CD8-positive, alpha-beta T cell (primary cell): ENCODE measurements at places on chromosomes 7 and 10. TPM values are rescaled to one million over a fixed set of nuclear protein-coding genes. Genes with fewer than 3 reads are reported as not detected.

SEMA3D gene
- not detected for total RNA-seq

FZD8 gene
- total RNA-seq, result 1.7 TPM

DNTT gene
- not detected for total RNA-seq

C10orf143 gene
- 5.2 TPM for total RNA-seq

CPEB3 gene
- total RNA-seq, result 0.71 TPM

ODAD2 gene
- total RNA-seq, result not detected

BHLHA15 gene
- total RNA-seq, result not detected

FRMD4A gene
- total RNA-seq, result 0.64 TPM

BMS1 gene
- total RNA-seq, result 19.9 TPM

KLF14 gene
- not detected for total RNA-seq

FBXL13 gene
- 2.4 TPM for total RNA-seq

NPY4R2 gene
- not detected for total RNA-seq

DEPP1 gene
- not detected for total RNA-seq

POLR3A gene
- 7.0 TPM for total RNA-seq

CACNA2D1 gene
- not detected for total RNA-seq

CALCR gene
- not detected for total RNA-seq

TDRD1 gene
- not detected for total RNA-seq

COL13A1 gene
- total RNA-seq, result not detected

PUS7 gene
- 2.6 TPM for total RNA-seq

ASB15 gene
- not detected for total RNA-seq

GJC3 gene
- total RNA-seq, result not detected

FOXI2 gene
- total RNA-seq, result not detected

ACTL6B gene
- not detected for total RNA-seq

FAM237B gene
- not detected for total RNA-seq

GRM3 gene
- not detected for total RNA-seq

COL17A1 gene
- not detected for total RNA-seq

LRCH4 gene
- total RNA-seq, result 254 TPM

RBM28 gene
- total RNA-seq, result 14.7 TPM

LRRC18 gene
- total RNA-seq, result not detected

MKI67 gene
- total RNA-seq, result 1.9 TPM

TMEM26 gene
- total RNA-seq, result not detected

RADIL gene
- not detected for total RNA-seq

HPS1 gene
- 54.1 TPM for total RNA-seq

CDHR3 gene
- total RNA-seq, result 4.3 TPM

ELN gene
- not detected for total RNA-seq

RELN gene
- total RNA-seq, result not detected

RET gene
- not detected for total RNA-seq

CALML3 gene
- not detected for total RNA-seq

FAM25C gene
- not detected for total RNA-seq

ABLIM1 gene
- total RNA-seq, result 293 TPM

SNCG gene
- not detected for total RNA-seq

EVX1 gene
- total RNA-seq, result 0.24 TPM

DRGX gene
- not detected for total RNA-seq

SNX13 gene
- 23.9 TPM for total RNA-seq

ZNF789 gene
- total RNA-seq, result 14.1 TPM

PVRIG gene
- total RNA-seq, result 37.0 TPM

DPYSL4 gene
- 1.0 TPM for total RNA-seq

MOGAT3 gene
- total RNA-seq, result not detected

RASSF4 gene
- total RNA-seq, result 0.30 TPM

CCDC172 gene
- total RNA-seq, result not detected

MRLN gene
- not detected for total RNA-seq

LRRD1 gene
- total RNA-seq, result not detected

PON1 gene
- not detected for total RNA-seq

NUTM2A gene
- 0.35 TPM for total RNA-seq

DNAH11 gene
- total RNA-seq, result 0.05 TPM

TEX47 gene
- not detected for total RNA-seq

SPDYE2 gene
- not detected for total RNA-seq
